ENCODE measurements at places on chromosomes 6 and 20. TPM values are rescaled to one million over a fixed set of nuclear protein-coding genes. Genes with fewer than 3 reads are reported as not detected.

The RAET1L gene
- not detected for total RNA-seq

The NAPB gene
- 45.7 TPM for total RNA-seq

GRCh38 chr20:58863044-58863790 lies 10.7 kb downstream of the GNAS start:
- no peak for DNase-seq

DNA sequence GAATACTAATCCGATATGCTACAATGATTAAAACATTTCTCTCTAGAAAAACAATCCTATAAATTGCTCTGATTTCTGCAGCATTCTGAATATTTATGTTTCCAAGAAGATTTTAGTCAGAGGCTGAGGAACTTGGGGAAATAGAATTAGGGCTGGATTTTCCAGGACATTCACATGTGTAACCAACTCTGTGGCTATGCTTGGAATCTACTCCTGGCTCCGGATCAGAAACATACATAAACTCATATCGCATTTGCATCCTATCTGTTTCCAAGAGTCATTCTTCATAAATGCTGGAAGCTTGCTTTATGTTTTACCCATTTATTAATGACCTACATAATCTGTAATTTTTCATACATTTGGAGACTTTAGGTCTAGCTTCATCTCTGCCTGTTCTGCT lies 459.9 kb upstream of the MARCKS start:
- DNase-seq, result no peak

GRCh38 chr20:44001667-44002596 lies 87.3 kb downstream of the TOX2 start:
- no peak for DNase-seq

GRCh38 chr6:125932451-125932795 lies 24.1 kb upstream of the HINT3 start:
- DNase-seq, result no peak

The DIDO1 gene
- 50.4 TPM for total RNA-seq

DNA sequence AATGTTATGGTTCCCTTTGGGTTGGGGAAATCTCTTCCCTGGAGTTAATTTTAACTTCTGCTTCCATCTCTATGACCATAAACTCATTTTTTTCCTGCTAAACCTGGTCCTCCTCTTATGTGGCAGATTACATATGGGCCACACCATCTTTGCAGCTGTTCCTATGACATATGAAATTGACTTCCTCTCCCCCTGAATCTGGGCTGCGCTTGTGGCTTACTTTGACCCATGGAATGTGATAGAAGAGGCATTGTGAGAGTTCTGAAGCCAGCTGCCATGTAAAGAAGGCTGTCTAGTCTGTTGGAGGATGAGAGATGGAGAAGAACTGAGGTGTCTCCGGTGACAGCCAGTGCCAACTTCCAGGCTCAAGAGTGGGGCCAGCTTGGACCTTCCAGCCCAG lies 100.1 kb downstream of the CDC5L start:
- no peak for DNase-seq

The KAT14 gene
- 12.9 TPM for total RNA-seq

The GPLD1 gene
- total RNA-seq, result 3.8 TPM

- DNase-seq, result no peak
Measured at GRCh38 chr6:143055891-143056290, 4.8 kb upstream of the AIG1 start.
